ENCODE measurements at places on chromosomes 16 and 17.

GRCh38 chr17:75512926-75513640 is 2.3 kb downstream of the CASKIN2 start:
- DNase-seq = no peak

GRCh38 chr16:7211781-7212180 is 120.9 kb upstream of the RBFOX1 start:
- no peak for DNase-seq

GRCh38 chr17:563616-564015 is 151.0 kb downstream of the VPS53 start:
- DNase-seq = no peak

GRCh38 chr17:11644265-11645212 is 46.3 kb downstream of the DNAH9 start:
- peak; percentile 43 for DNase-seq

GRCh38 chr16:16030449-16030848 is 81.0 kb downstream of the ABCC1 start:
- DNase-seq = no peak

DNA sequence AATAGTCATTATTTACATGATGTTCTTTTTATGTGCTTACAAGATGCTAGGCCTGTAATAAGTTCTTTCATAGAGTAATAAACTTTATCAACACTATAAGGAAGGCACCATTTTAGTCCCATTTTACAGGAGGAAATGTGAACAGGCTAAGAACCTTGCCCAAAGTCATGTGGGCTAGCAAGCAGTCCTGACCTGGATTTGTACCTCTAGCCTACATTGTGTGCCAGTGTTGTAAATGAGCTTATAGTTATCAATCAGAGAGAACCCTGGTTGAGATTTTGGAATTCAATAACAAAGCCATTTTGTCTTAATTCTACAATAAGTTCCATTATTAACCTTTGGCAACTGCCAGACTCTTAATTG is 6.7 kb upstream of the TBKBP1 start:
- no peak for DNase-seq

DNA sequence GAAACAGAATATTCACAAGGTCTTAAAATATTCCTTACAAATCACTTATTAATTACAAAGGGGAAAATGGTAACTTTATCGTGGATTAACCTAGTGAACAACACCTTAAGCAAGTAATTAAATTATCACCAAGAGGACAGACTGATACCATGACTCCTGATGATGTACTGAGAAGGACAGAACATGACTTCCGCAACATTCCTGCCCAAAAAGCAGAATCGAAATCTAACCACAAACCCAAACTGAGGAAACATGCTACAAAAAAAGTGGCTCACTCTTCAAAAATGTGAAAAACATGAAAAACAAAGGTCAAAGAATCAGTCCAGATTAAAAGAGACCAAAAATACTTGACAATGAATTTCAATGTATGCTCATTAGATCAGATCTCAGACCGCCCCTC is 151.5 kb downstream of the AATF start:
- DNase-seq = no peak

GRCh38 chr17:39252788-39253460 is 27.2 kb upstream of the STAC2 start:
- no peak for DNase-seq

- DNase-seq = no peak
Measured at GRCh38 chr17:51721730-51722129, 436.8 kb downstream of the CA10 start.

GRCh38 chr16:87698241-87698640 is 67.5 kb downstream of the KLHDC4 start:
- DNase-seq = peak; percentile 29

- DNase-seq = peak; percentile 38
Measured at GRCh38 chr16:87955302-87956097, 4.3 kb downstream of the BANP start.

DNA sequence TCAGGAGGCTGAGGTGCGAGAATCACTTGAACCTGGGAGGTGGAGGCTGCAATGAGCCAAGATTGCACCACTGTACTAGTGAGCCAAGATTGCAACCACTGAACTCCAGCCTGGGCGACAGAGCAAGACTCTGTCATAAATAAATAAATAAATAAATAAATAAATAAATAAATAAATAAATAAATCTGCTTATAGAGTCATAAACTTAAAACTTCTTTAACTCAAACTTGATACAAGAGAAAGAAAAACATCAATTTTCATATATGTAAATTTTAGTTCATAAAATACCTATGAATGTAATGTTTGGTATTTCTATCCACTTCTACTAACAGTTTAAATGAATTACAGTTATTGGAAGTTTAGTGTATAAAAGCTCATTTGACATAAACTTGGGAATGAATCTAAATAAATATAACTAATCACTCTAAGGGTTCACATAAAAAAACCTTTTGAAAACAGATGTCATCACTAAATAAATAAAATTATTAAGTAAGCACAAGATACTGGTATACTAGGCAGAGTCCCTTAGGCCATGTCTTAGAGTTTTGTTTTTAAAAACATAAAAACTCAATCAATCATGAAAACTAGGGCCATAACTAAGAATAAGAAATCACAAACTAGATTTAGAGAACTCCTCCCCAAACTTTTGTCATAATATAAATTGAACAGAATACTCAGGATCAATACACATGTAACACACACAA is 54.1 kb downstream of the SMURF2 start:
- DNase-seq = no peak

- no peak for DNase-seq
Measured at GRCh38 chr17:28675490-28675889, 13.5 kb downstream of the SUPT6H start.

DNA sequence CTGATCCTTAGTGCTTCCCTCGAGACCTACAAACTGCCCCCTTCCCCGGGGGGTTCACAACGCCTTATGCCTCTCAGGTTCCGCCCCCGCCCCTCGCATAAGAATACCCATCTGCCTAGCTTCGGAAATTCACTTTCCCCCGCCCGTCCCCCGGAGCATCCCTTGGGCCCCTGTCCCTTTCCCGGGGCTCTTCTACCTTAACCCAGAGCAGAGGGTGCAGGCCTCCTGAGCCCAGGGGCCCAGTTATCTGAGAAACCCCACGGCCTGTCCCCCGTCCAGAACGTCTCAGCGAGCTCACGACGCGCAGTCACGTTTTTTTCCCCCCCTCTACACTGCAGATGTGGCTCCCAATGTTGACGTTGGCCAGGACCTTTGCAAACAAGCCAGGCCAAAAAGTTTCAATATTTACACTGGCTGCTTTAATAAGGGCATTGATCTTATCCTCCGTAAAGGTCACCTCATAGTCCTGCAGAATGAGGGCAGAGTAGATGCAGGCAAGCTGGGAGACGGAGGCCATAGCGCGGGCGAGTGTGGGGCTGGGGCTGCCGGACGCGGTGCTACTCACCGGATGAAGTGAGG is 1.4 kb upstream of the NBR1 start:
- peak; percentile 25 for DNase-seq

DNA sequence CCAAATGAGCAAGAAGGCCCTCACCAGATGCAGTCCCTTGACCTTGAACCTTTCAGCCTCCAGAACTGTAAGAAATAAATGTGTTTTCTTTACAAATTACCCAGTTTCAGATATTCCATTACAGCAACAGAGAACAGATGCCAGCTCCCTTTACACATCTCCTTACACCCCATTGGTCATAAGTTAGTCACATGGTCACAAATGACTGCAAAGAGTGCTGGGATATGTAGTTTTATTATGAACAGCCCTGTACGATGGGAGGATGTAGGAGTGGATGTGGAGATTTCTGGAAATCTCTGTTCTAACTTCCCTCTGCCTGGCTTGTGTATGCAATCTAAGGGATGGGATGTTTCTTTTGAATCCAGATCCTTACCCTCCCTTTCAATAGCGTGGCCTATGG is 13.3 kb upstream of the RPL38 start:
- DNase-seq = no peak

GRCh38 chr17:41806685-41807445 is 4.9 kb downstream of the P3H4 start:
- no peak for DNase-seq

Data from stimulated activated CD4-positive, alpha-beta T cell treated with anti-CD3 and anti-CD28 coated beads, Interleukin-1b, Interleukin-23, amount 100 ng/mL, for 48 hours (primary cell).